Muscle of leg (tissue), 16 donors: ENCODE measurements at places on chromosomes 11 and 22.
A peak's percentile ranks its signal among the peaks of the same experiment; 100 is the strongest.

DNA sequence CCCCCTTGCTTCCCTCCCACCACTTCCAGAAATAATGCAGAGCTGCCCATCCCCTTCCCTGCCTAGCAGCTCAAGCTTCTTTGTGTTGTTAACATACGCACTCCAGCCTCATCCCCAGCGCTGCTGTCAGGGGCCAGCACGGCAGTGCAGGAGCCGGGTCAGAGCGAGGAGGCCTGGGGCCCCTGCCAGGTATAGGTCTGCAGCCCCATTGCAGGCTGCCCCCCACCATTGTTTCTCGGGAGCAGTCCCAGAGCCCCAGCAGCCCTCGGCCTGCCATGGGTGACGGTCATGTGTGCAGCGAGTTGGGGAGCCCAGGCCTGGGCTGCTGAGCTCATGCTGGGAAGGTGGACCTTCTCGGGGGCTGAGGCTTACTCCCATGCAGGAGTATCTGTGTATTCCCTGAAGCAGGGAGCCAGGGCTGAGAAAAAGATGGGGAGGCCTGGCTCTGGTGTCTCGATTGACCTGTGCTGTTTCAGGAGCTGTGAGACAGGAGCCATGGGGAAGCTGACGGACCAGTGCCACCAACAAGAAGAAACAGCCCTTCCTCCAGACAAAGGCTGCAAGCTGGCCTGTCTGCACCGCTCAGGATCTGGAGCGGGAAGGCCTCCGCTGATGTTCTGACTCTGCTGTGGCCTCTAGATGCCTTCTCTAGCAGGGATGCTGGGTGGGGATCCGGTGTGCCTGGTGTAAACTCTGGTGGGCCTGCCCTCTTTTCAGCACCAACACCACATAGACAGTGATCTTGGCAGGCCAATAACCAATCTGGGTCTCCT, 220.5 kb upstream of the B3GAT1 start:
- no peak for DNase-seq

GRCh38 chr11:47464483-47464882, 15.5 kb upstream of the RAPSN start:
- no peak for DNase-seq

DNA sequence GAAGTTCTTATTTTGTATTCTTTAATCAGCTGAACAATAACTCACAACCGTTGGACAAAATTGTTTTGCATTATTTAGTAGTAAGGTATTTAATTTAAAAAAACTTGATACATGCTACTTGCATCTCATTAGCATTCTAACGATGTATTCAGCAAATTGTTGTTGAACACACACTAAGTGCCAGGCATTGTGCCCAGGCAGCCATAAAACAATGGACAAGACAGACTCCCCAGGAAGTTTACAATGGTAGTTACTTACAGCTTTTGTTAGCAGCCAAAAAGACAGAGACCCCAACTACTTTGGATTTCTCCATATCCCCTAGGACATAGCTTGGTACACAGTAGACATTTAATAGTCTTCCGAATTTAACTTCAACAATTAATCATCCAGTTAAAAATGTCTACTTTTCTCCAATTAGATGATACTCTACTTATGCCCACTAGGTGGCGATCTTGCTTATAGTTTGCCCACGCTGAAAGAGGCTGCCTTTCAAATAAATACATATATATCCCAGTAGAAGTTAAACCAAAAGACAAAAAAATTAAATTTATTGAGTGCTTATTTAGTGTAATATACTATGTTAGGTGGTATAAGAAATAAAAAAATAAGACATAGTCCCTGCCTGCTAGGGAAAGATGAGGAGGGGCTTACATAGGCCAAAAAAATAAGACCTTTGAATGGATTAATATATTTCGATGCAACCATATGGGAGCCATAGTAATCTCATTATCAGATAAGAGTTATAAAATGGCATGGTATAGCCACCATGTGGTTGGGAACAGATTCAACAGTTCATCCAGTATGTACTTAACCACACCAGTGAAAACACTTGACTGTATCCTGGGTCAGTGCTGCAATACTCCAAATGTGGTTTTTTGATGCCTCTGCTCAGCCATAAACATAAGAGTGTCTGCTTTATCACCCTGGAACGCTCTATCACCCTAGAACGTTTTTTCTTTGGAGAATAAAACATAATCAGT, 2.0 kb upstream of the FJX1 start:
- peak; percentile 70 for DNase-seq

DNA sequence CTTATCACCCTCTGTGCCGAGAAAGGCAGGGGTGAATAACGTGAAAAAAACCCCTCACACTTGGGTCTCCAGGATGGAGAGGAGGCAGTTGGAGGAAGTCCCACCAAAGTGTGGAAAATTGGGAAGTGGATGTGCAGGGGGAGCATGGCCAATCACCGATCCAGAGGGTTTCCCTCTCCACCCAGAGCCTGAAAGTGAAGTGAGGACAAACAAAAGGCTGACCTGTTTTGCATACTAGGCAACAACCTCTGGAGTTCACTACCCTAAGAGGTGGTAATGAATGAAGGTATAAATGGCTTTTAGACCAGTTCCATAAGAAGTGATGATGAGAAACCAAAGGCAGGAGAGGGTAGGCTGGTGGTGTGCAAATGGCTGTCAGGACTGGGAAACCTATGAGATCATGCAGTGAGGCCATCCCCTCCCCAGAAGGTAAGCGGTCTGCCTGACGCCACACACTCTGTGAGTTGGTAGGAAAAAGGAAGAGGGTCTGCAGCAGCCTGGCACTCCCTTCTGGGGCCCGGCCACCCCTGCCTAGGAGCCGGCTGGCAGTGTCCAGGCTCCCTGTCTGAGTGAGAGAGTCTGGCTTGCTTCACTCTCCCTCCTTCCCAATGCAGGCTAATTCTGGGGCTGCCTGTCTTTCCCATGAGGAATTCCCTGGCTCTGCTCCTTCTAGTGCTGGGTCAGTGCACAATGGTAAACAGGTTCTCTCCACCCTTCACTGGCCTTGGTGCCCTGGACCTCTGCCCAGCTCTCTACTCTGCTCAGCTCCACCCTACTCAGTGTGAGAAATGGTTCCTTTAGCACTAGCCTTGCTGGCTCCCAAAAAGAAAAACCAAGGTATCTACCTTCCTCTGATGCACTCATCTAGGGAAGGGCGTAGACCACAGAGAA, 15.6 kb downstream of the TBC1D10A start:
- no peak for DNase-seq

DNA sequence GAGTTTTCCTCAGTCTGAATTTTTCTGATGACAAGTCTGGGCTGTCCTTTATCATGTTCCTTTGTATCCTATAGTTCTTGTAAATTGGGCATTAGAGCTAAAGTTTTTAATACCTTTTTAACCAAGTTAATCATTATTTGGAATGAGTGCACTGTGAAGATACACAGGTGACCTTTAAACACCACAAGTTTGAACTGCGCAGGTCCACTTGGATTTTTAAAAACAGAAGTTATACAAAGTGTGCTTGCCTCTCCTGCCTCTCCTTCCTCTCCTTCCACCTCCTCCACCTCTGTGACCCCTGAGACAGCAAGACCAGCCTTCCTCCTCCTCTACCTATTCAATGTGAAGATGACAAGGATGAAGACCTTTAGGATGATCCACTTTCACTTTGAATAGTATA, 4.4 kb upstream of the TCP11L1 start:
- no peak for DNase-seq

DNA sequence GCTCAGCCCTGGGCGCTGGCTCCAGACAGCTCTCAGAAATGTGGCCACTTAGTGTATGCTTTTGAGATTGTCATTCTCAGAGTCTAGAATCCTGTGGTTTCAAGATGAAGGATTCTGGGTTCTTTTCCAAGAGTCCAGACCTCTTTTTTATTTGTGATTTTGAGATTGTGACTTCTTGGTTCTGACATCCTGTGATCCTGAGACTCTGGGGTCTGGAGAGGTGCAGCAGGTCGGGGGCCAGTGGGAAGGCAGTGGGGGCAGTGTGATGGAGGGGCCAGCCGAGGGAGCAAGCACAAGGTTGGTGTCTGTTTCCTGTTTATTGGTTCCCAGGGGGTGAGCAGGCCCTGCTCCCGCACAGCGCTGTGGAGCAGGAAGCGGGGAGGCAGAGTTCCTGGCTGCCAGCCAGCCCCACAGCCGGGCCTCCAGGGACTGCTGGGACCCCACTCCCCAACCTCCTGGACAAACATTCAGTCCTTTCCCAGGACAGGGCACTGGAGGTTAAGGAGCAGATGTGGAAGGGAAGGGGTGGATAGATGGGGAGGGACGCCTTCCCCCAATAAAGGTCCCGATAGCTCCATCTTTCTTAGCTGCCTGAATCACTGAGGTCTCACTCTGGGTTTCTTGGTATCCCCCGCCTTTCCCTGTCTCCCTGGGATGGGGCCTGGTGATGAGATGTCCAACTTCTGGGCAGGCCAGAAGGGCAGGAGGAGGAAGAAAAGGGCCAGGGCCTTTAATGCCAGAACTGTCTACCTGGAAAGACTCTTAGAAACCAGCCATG, 13.7 kb downstream of the ARHGEF17 start:
- DNase-seq: peak; percentile 61

DNA sequence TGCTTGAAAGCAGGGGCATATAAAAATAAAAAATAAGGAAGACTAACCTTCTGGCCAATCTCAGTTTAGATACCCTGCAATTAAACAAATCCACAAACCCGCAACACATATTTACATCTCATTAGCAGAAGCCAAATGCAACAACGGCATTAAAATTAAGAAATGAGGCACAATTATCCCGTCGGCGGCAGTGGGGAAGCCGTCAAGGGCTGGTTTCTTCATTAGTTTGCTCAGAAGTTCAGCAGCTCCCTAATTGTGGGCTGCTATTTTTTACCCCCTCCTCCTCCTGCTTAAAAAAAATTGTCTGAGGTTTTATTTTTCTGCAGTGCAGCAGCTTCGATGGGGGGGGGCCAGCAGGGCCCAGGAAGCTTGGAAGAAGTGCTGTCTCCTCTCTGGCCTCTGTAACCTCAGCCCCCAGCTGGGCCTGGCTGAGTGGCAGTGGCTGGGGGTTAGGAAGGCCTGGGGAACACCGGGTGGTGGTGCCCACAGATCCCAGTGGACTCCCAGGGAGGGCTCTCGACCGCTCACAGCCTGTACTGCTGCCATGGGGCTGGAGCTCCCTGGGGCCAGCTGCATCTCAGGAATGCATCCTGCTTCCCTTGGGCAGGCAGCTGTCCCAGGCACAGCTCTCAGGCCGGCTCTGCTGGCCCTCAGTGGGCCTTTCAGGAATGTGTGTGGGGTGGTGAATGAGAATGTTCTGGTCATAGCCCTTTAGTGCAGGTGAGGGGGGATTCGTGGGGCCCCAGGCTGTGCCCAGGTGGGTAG, 148.7 kb upstream of the B3GAT1 start:
- DNase-seq: no peak

DNA sequence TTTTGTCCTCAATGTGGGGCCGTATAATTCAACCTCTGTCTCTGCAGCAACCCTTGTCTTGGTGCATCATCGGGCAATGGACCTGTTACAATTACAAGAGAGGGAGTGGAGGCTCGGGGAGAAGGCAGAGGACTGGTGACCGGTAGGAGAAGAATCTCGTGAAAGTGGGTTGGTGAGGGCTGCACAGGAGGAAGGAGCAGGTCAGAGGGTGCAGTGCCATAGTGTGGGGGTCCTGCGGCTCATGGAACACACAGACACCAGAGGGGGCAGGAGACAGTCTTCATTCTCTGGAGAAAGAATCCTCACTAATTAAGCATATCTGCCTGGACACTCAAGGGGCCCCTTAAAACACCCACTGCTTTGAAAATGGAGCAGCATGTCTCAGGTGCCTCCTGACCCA, 174.7 kb upstream of the B3GAT1 start:
- no peak for DNase-seq

DNA sequence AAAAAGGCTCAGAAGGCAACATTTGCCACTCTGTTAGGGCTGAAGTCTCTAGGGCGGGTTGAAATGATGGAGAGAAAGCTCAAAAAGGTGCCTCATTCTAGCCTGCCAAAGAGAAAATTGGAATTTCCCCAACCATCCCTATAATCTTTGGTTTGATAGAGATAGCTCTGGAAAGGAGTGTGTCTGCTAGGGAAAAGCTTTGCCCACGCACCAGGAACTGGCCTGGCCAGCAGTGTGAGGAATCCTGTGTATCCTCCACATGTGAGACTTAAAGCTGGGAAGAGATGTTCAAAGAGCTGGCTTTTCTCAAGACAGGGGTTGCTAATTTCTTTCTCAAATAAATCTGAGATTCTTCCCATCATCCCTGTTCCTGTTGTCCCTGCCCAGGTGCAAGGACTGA, 193.7 kb downstream of the OPCML start:
- no peak for DNase-seq

GRCh38 chr22:45426387-45426786, 12.9 kb downstream of the RIBC2 start:
- no peak for DNase-seq

- DNase-seq: no peak
These were observed 2.7 kb upstream of the ARHGAP42 start for GRCh38 chr11:100684101-100685065.
